Right cardiac atrium (tissue), 5 donors: ENCODE measurements at places on chromosomes 13 and 19. TPM values are rescaled to one million over a fixed set of nuclear protein-coding genes. Genes with fewer than 3 reads are reported as not detected.

ZFP28 gene
- 3.8 TPM for polyA plus RNA-seq

ZFP14 gene
- polyA plus RNA-seq: 2.5 TPM

OR7A10 gene
- polyA plus RNA-seq: not detected

PRODH2 gene
- polyA plus RNA-seq: not detected

KCNN1 gene
- 3.0 TPM for polyA plus RNA-seq

CASP14 gene
- not detected for polyA plus RNA-seq

VSIG10L gene
- polyA plus RNA-seq: 2.0 TPM

GPR4 gene
- polyA plus RNA-seq: 7.7 TPM

ALOX5AP gene
- polyA plus RNA-seq: 1.9 TPM

PLIN4 gene
- 171 TPM for polyA plus RNA-seq

ZNF441 gene
- 3.0 TPM for polyA plus RNA-seq

SRRM5 gene
- polyA plus RNA-seq: 0.34 TPM

CCNE1 gene
- polyA plus RNA-seq: 3.0 TPM

KLK3 gene
- not detected for polyA plus RNA-seq

NLRP8 gene
- polyA plus RNA-seq: not detected

ZNF227 gene
- 5.2 TPM for polyA plus RNA-seq

TOMM40 gene
- 38.5 TPM for polyA plus RNA-seq

KIR3DL1 gene
- 0.05 TPM for polyA plus RNA-seq

IER2 gene
- 62.9 TPM for polyA plus RNA-seq

DOCK6 gene
- polyA plus RNA-seq: 23.8 TPM

LGALS7B gene
- polyA plus RNA-seq: 0.70 TPM

EPSTI1 gene
- 1.8 TPM for polyA plus RNA-seq

KLK14 gene
- polyA plus RNA-seq: not detected

TSKS gene
- polyA plus RNA-seq: 1.1 TPM

TRMT1 gene
- 19.9 TPM for polyA plus RNA-seq

NALCN gene
- 5.2 TPM for polyA plus RNA-seq

ZSCAN22 gene
- polyA plus RNA-seq: 0.79 TPM

LILRA1 gene
- polyA plus RNA-seq: 0.20 TPM

CEACAM20 gene
- not detected for polyA plus RNA-seq

ZNF491 gene
- 2.2 TPM for polyA plus RNA-seq

TNFSF9 gene
- 0.14 TPM for polyA plus RNA-seq

CABP5 gene
- polyA plus RNA-seq: not detected

KCNN4 gene
- polyA plus RNA-seq: 0.34 TPM

WDFY2 gene
- 2.6 TPM for polyA plus RNA-seq

ZNF497 gene
- polyA plus RNA-seq: 0.27 TPM

ADAMTS10 gene
- 18.1 TPM for polyA plus RNA-seq

LILRB1 gene
- polyA plus RNA-seq: 1.2 TPM

HS6ST3 gene
- 0.79 TPM for polyA plus RNA-seq

GNA15 gene
- polyA plus RNA-seq: 1.00 TPM

ZNF534 gene
- polyA plus RNA-seq: 0.34 TPM
